ENCODE measurements at places on chromosomes 7 and 10.

DNA sequence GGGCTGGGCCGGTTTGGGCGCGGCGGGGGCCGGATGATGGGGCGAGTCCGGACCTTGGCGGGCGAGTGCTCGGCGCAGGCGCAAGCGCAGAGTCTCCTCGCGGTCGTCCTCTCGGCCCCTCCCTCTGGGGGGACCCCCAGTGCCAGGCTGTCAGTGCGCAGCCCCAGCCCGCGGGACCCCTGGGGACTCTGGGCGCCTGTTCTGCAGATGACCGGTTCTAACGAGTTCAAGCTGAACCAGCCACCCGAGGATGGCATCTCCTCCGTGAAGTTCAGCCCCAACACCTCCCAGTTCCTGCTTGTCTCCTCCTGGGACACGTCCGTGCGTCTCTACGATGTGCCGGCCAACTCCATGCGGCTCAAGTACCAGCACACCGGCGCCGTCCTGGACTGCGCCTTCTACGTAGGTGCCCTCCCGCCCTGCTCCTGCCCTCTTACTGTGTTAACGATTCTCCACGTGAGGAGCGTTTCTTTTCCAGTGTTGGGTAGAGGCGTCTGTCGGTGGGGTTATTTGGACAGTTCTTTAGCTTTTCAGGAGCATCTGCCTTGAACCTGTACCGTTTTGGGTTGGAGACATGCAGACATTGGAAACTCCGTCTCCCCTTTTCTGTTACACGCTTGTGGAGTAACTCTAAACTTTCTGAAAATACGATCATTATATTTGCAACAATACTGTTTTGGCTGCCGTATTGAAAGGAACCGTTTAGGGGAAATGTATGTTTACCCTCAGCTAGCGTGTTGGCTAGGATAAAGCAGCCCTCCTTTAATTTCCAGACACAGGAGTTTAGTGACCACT lies 706 bp downstream of the BUB3 start:
- DNase-seq: peak; percentile 79

DNA sequence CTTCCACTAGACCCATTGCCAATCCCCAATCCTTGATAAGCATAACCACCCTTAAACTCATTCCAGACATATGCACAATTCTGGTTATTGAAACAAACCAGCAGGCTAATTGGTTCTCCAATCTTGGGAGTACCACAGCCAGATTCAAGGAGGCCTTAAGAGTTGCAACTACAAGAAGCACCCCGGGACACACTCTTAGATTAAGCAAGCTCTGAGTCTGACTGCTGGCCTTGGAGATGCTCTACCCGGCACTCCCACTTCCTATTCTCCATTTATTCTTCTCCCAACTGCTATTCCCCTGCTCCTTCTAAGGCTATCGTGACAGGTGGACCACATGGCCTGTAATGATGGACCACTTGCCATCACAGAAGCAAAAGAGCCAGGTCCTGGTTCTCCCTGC lies 40.3 kb downstream of the CYTH3 start:
- no peak for DNase-seq

- no peak for DNase-seq
These were observed 71.7 kb downstream of the MTURN start for GRCh38 chr7:30206491-30206890.

DNA sequence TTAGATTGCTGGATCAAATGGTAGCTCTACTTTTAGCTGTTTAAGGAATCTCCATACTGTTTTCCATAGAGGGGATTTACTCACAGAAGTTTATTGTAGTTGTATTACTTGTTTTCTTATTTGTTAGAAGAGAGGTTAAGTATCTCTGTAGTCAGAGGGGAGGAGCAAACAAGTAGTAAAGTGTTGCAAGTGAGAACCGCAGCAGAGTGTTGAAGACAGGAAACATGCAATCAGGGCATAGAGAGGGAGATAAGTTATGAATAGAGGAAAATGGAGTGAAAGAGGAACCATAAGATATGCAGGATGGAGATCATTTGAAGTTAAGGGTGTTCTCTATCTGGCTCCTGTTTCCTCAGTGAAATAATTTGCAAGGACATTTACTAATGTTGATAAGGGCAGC lies 331.4 kb upstream of the TMEM229A start:
- no peak for DNase-seq

- DNase-seq: no peak
These were observed 93.8 kb upstream of the SVIL start for GRCh38 chr10:29728541-29729049.

- DNase-seq: no peak
These were observed 121.9 kb upstream of the AKR1E2 start for GRCh38 chr10:4704034-4704545.

GRCh38 chr10:43361547-43362190 lies 9.8 kb upstream of the FXYD4 start:
- DNase-seq: no peak

DNA sequence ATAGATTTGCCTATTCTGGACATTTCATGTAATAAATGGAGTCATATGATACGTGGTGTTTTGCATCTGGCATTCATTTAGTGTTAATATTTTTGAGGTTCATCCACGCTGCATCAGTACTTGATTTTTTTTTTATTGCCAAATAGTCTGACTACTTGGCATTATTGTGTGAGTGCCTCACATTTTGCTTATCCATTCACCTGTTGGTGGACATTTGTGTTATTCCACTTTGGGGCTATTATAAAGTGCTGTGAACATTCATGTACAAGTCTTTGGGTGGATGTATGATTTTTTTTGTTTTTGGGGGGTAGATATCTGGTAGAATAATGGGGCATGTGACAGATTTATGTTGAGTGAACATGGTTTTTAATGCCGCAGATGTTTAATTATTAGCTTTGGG lies 19.7 kb downstream of the CUL1 start:
- DNase-seq: no peak

DNA sequence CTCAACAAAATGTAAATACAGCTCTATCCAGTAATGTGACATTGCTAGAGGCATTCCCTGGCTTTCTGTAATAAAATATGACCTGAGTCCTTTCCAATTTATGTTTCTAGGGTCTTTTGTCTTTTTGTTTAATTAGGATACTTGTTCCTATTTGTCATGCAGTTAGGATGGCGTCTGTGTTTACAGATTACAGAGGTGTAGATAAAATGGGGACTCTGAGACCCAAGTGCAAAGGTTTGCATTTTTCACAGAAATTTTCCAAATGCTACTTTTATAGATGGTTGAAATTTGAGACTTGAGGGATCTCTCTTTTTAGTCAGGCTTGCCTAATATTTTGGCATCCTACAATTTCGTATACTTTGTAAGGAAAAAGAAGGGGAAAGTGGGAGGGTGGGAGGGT lies 332.4 kb downstream of the PTEN start:
- DNase-seq: no peak

DNA sequence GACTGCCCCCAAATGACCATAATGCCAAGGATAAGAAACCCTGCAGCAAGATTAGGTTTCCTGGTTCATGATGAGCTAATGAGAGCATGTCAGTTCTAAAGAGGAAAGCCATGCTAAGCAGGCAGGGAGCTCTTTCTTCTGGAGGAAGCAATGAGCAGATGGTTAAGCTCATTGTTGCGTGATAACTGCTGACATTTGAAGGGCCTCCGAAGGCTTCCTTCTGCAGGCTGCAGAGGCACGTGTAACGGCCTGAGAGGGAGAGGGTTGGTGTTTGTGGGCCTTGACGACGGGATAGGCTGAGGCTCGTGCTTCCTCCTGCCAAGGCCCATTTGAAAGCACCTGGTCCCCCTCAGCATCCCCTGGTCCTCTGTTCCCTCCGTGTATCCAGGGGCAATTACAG lies 63.5 kb upstream of the BTBD16 start:
- no peak for DNase-seq

GRCh38 chr10:110327262-110327914 lies 22.7 kb upstream of the SMNDC1 start:
- DNase-seq: no peak

GRCh38 chr7:112080441-112080840 lies 125.8 kb downstream of the DOCK4 start:
- DNase-seq: no peak

GRCh38 chr10:15462253-15462897 lies 91.3 kb upstream of the FAM171A1 start:
- no peak for DNase-seq

- DNase-seq: no peak
These were observed 190.2 kb downstream of the RELN start for GRCh38 chr7:103799298-103799697.

GRCh38 chr7:144508702-144509101 lies 105.2 kb upstream of the NOBOX start:
- DNase-seq: no peak

- no peak for DNase-seq
These were observed 5.7 kb downstream of the MTURN start for GRCh38 chr7:30140456-30140855.

DNA sequence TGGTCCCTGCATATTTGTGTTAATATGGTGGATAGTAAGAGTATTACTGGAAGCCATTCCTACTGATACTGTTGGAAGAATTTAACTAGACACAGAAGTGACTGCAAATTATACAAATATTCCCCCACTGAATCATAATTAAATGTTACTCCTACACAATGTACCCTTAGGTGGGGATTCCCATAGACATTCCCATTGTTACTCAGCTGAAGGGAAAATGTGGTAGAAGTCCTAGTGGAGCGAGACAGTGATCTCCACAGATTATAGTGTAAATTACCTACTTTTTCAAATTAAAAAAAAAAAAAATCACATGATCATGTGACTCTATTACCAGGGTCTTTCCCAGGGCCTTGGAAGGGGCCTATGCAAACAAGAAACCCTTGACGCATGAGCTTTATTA lies 611.8 kb downstream of the LRMDA start:
- DNase-seq: no peak

GRCh38 chr7:24231493-24231892 lies 52.5 kb upstream of the NPY start:
- DNase-seq: no peak

DNA sequence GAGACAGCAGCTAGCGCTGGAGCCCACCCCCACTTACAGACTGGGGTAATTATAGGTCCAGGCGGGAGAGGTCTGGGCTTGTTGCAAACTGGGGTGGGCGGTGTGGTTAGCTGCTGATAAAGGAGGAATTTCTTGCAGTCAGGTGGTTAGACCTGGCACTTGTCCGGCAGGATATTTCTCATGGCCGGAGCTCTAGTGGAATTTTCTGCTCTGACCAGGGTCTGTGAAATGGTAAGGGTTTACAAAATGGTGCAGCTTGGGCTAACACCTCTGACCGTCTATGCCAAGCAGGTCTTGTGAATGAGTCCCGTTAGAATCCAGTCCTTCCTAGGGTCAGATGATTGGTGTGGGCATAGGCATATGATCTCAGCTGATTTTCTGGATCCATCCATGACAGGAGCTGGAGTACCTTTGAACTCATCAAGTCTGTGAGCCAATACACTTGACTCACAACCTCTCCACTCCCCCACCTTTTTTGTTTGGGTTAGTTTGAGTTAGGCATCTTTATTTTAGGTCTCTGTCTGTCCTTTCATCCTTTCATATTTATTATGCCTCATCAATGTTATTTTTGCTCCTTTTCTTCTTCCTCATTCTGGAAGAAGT lies 213.4 kb downstream of the SUGCT start:
- no peak for DNase-seq

DNA sequence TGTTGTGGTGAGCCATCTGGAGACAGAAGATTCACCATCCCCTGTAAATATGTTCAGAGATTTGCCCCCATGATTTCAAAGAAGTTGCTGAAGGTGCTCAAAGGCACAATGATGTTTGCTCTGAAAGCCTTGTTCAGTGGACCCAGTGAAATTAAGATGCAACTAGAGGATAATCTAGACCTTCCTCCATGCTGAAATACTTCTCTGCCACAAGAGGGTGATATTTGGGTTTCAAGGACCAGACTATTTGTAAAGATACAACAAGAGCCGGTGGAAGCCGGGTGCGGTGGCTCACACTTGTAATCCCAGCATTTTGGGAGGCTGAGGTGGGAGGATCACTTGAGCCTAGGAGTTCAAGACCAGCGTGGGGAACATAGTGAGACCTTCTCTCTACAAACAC lies 13.5 kb upstream of the MSRB2 start:
- no peak for DNase-seq

DNA sequence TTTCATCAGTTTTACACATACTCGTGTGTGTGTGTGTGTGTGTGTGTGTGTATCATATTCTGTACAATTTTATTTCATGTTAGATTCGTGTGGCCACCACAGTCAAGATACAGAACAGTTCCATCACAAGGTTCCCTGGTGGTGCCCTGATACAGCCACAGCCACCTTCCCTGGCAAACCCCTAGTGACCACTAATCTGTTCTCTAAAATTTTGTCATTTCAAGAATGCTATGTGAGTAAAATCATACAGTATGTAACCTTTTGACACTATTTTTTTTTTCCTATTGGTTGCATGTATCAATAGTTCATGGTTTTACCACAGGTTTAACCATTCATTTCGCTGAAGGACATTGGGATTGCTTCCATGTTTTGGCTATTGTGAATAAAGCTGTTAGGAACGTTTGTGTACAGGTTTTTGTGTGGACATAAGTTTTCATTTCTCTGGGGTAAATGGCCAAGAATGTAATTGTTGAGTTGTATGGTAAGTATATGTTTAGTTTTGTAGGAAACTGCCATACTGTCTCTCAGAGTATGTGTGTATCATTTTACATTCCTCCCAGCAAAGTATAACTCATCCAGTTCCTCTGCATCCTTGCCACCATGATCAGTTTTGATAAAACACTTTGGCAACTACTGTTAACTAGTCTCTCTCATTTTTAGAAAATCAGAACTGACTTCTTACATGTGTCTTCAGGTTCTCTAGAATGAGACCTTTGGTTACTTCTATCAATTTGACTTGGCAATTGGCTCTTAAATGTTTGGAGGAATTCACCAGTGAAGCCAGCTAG lies 20.6 kb downstream of the KLHDC10 start:
- no peak for DNase-seq

Measured in ecto neural progenitor cell (in vitro differentiated cells).